ENCODE measurements at places on chromosomes 2 and 18.

DNA sequence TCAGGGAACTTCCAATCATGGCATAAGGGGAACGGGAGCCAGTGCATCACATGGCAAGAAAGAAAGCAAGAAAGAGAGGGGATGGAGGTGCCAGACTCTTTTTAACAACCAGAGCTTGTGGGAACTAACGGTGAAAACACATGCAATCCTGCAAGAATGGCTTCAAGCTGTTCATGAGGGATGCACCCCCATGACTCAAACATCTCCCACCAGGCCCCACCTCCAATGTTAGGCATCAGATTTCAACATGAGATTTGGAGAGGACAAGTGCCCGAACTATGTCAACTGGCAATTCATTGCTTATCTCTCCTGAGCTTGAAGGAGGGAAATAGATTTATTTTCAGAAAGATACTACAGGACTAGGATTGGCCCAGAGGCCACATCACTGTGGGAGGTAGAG is 270.0 kb downstream of the SLC4A3 start:
- no peak overlapping the region for H3K27ac ChIP-seq
- no peak for DNase-seq
- H3K27me3 ChIP-seq: no peaks in the 10 kb centered on the region

GRCh38 chr2:45237850-45238542 is 228.7 kb upstream of the SIX2 start:
- no peaks in the 10 kb centered on the region for H3K36me3 ChIP-seq
- no peak for DNase-seq
- H3K27me3 ChIP-seq: no peaks in the 10 kb centered on the region
- H3K27ac ChIP-seq: no peak overlapping the region

- H3K36me3 ChIP-seq: no peaks in the 10 kb centered on the region
- peaks cover 2% of the 10 kb centered on the region for H3K4me1 ChIP-seq
- no peak overlapping the region for H3K4me3 ChIP-seq
- H3K27ac ChIP-seq: no peak overlapping the region
- no peak for DNase-seq
- no peaks in the 10 kb centered on the region for H3K27me3 ChIP-seq
These were observed 23.3 kb downstream of the SPATS2L start for GRCh38 chr2:200329798-200330197.

GRCh38 chr2:38549071-38549704 is 53.5 kb downstream of the HNRNPLL start:
- no peaks in the 10 kb centered on the region for H3K36me3 ChIP-seq
- no peak for DNase-seq
- H3K4me3 ChIP-seq: no peak overlapping the region
- H3K27ac ChIP-seq: no peak overlapping the region
- no peaks in the 10 kb centered on the region for H3K27me3 ChIP-seq
- no peaks in the 10 kb centered on the region for H3K4me1 ChIP-seq

GRCh38 chr18:55189972-55190371 is 230.7 kb upstream of the CCDC68 start:
- H3K4me3 ChIP-seq: no peak overlapping the region
- H3K36me3 ChIP-seq: no peaks in the 10 kb centered on the region
- H3K27me3 ChIP-seq: no peaks in the 10 kb centered on the region
- no peak overlapping the region for H3K27ac ChIP-seq
- no peaks in the 10 kb centered on the region for H3K4me1 ChIP-seq

DNA sequence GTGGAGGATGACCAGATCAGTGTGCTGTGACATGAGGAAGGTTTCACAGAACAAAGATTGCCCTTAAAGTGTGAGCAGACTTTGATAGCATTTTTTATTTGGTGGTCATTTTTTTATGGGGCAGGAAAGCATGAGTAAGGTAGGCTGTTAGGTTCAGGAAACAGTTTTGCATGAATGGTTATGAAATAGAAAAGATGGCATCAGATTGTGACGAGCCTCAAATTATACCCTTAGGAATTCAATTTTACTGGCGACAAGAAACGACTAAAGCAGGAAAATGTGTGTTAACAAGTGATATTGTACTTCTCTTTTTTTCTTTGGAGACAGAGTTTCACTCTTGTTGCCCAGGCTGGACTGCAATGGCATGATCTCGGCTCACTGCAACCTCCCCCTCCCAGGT is 44.7 kb downstream of the PIK3C3 start:
- no peak for DNase-seq
- H3K4me3 ChIP-seq: no peak overlapping the region
- H3K36me3 ChIP-seq: peaks cover under 1% of the 10 kb centered on the region
- no peak overlapping the region for H3K27ac ChIP-seq

Data from H1 (cell line).